ENCODE measurements at places on chromosomes 1 and 21.

DNA sequence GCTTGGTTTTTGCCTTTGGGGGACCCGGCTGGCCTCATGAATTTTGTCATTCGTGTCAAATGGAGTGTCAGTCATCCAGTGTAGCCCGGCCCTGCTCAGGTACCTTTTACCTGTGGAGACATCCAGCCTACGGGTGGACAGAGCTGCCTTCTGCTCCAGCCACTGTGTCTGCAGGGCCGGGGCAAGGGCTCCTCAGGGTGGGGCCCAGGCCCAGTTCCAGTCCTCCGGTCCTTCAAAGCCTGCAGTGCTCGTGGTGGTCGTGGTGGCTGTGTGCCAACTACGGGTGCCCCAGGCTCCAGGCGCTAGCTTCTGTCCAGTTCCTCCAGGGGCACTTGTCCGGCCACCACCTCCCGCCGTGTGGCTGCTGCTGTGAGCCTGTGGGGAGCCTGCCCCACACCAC lies 54.8 kb downstream of the TRIM11 start:
- DNase-seq = peak; percentile 61

- DNase-seq = no peak
Observed at GRCh38 chr1:151924691-151925587, 15.6 kb upstream of the THEM4 start.

- DNase-seq = peak; percentile 47
Observed at GRCh38 chr21:31557421-31558188, 101.9 kb upstream of the SOD1 start.

DNA sequence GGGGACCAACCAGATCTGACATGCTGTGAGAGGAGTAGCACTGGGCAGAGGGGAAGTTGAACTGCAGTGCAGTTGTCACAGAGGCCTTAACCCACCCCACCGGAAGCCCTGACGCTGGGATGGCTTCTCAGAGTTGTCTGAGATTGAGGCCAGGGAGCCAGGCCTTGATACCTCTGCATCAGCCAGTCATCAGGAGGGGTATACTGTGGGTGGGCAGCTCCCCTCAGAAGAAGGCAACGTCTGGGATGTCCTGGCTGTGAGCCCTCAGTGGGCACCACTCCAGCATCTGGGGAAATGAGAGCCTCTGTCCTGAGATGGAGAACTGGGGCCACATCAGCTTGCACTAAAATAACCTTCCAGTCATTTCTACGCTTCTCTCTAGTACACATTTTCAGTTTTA lies 47.9 kb upstream of the BCAR3 start:
- DNase-seq = no peak

DNA sequence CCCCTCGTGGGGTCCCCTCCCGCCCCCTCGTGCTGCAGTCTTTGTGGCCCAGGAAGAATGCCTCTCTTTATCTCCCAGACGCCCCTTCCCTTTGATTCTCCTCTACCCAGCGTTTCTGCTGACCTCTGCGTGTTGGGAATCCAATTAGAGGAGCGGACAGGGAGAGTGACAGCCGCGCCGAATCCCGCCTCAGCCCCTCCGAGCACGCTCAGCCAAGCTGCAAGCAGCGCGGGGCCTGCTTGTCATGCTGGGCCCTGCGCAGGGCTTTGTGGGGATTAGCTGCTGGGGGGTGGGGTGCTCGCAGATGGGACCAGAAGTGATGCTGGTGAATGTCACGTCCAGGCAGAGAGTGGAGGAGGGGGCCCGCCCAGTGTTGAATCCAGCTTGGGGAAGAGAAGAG lies 91.1 kb downstream of the EPHB2 start:
- DNase-seq = no peak

DNA sequence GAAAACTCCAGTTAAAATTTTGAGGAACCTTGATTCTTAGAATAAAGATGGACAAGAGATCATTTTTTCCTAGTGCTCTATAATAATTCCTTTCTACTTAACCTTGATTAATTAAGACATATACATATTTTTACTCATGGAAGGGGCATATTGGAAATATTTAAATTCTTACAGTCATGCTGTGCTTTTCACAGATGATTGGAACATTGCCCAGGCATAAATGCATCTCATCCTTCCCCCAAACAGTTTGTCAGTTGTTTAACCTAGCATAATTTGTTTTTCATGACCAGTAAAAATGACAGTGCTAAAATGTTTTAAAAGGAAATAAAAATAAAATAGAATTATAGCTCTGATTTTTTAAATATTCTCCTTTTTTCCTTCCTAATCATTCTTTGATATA lies 140.0 kb downstream of the DNM3 start:
- DNase-seq = no peak

DNA sequence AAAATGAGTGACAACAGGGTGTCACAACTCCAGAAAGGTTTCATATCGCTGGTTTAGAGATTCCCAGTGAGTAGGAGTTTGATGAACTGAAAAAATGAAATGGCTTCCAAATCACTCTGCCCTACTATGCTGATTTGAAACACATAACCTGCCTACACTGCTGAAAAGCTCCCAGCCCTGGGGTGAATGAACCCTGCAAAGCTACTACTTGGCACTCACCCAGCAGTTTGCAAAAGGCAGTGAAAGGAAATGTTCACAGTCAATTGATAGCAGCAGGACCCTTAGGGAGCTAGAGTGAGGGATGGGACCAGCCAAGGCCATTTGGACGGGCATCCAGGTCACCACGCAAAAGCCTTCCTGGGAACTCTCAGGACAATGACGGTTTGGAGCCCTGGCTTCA lies 44.4 kb upstream of the SRP9 start:
- DNase-seq = no peak

GRCh38 chr1:183517401-183517800 lies 45.1 kb downstream of the SMG7 start:
- no peak for DNase-seq

- no peak for DNase-seq
Observed at GRCh38 chr1:221059506-221059905, 180.3 kb downstream of the HLX start.

GRCh38 chr1:24477309-24477708 lies 25.3 kb upstream of the RCAN3 start:
- DNase-seq = no peak

DNA sequence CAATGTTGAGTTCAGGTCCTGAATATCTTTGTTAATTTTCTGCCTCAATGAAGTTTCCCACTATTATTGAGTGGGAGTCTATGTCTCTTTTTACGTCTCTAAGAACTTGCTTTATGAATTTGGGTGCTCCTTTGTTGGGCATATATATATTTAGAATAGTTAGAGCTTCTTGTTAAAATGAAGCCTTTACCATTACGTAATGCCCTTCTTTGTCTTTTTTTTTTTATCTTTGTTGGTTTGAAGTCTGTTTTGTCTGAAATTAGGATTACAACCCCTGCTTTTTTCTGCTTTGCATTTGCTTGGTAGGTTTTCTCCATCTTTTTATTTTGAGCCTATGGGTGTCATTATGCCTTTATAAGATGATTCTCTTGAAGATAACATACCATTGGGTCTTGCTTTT lies 10.9 kb downstream of the CLCA4 start:
- DNase-seq = no peak

- no peak for DNase-seq
Observed at GRCh38 chr1:113931451-113931851, 2.3 kb downstream of the HIPK1 start.

DNA sequence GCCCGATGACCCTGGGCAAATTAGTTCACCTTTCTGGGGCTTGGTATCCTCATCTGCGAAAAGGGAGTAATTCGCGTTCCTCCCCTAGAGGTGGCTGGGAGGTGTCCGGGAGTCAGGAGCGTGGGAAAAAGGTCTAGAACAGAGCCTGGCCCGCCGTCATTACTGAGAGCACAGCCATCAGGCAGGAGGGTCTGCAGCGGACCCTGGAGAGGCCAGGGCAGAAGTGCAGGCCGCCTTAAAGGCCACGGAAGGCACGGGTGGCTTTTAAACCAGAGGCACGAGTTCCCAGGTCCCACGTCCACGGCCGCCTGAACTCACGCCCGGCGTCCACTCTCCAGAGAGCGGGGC lies 850 bp downstream of the PANK4 start:
- no peak for DNase-seq

DNA sequence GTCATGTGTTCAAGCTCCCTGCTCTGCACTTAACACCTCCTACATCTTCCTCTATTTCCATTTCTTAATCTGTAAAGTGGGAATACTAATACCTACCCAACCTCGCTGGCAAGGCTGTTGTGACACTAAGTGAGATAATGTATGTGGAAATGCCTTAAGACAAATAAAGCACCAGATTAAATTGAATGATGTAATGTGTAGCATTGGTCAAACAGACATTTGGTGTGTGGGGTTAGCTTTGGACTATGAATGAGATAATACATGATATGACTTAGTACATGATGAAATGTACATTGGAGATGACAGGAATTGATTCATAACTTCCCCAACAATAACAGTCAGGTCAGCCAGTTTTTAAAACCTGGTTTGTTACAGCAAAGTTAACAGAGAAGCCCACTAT lies 5.2 kb downstream of the AMPD1 start:
- DNase-seq = no peak

DNA sequence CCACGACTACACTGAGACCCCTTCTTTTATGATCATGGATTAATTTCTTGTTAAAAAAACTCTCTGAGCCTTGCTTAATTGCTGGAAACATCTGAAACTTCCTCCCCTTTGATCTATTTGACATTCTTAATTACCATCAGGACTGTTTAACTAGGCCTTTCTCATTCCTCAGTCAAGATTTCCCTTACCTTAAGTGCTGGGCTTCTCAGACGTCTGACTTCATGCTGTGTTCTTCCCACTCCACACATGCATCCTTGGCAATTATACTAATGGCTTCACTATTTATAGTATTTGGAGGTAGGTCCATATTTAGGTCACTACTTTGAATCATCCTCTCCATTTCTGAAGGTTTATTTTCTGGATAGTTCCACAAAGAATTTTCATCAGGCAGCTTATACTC lies 341.3 kb upstream of the TMPRSS15 start:
- no peak for DNase-seq

GRCh38 chr21:44539046-44539445 lies 949 bp downstream of the KRTAP10-1 start:
- peak; percentile 45 for DNase-seq

DNA sequence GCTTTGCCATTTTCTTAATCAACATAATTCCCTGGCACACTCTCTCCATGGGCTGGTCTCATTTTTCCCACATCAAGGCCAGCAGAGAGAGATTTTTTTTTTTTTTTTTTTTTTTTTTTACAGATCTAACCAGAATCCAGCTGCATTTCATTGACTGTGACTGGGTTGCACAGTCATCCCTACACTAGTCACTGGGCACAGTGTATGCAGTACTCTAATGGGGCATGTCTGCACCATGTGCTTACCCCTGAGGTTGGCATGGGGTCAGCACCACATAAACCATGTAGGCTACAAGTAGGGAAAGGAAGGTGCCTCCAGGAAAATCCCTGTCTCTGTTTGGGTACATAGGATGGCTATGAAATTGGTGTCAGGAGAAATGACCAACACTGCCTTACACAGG lies 64.1 kb upstream of the LRP8 start:
- no peak for DNase-seq

GRCh38 chr1:43995984-43996732 lies 4.8 kb downstream of the CCDC24 start:
- DNase-seq = no peak

- DNase-seq = no peak
Observed at GRCh38 chr1:71676979-71677925, 596.4 kb upstream of the ZRANB2 start.

DNA sequence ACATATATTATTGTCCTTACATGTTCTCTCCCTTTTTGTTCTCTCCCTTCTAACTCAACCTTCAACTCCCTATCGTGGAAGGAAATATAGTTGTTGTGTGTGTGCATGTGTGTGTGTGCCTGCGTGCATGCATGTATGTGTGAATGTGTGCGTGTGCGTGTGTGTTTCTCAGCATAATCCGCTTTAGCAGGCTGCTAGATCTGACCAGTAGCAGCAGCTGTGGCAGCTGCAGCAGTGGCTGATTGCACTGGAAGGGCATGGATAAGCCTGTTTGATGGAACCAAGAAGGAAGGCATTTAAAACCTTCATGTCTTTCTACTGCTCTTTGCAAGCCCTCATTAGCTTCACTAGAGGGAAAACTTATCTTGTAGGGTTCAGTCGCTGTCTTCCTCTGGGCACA lies 65.6 kb upstream of the IRF2BP2 start:
- no peak for DNase-seq

GRCh38 chr1:1730870-1731269 lies 6.7 kb upstream of the CDK11A start:
- peak; percentile 54 for DNase-seq

- DNase-seq = no peak
Observed at GRCh38 chr1:195773931-195774330, 834.3 kb downstream of the KCNT2 start.

GRCh38 chr1:193580419-193580818 lies 394.0 kb upstream of the B3GALT2 start:
- no peak for DNase-seq

DNA sequence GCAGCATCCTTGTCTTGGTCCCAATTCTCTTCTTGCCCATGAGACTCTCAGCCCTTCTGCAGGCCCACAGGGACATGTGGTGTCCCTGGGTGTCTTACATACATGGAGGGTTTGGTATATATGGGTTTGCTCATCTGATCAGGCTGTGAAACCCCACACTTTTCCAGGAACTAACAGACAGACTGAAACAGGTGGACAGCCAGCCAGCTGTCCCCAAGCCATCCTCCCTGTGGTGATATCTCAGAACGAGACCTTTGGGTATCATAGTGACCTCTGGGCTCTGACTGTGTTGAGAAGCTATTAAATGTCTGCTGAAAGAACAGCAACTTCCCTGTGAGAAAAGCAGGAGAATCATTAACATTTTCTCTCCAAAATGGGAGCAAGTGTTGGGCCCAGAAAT lies 115.5 kb upstream of the PAXBP1 start:
- no peak for DNase-seq

- no peak for DNase-seq
Observed at GRCh38 chr21:33026878-33027400, 1.2 kb downstream of the OLIG2 start.

GRCh38 chr1:112298558-112298957 lies 97.5 kb upstream of the CTTNBP2NL start:
- DNase-seq = peak; percentile 70

GRCh38 chr1:117759535-117759934 lies 153.7 kb downstream of the TENT5C start:
- no peak for DNase-seq

DNA sequence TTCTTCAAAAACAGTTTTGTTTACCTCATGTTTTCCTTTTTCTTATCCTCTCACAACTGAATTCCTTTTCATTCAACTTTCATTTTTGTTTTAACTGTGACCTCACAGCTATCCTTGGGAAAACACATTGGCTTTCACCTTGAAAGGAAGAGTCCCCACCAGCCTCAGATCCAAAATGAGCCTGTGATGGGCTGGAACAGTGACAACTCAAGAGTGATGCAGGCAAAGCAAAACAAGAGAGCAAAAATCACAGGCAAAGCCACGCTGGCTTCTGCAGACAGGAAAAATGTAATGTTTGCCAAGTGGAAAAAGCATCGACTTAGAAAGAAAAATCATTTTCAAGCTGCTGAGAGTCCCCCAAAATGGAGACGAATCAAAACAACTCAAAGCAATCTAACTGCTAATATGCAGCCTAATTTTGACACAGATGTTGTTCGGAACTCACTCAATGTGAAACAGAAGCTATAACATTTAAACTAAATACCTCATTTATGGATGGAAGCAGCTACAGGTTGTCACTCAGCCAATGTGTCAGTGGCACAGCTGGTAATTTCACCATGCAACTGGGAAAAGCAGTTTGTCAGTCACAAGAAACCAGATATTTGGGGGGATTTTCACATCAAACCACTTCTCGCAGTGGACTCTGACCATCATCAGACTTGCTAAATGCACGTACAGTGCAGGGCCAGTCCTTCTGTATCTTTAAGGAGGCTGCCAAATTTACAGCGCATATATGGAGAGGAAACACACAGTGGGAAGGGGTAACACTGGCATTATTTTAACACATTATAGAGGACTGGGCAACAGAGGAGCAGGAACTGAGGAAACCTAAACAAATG lies 50.7 kb downstream of the ALG14 start:
- DNase-seq = no peak
